AG04449 (cell line): ENCODE measurements at places on chromosomes 3 and 15.

DNA sequence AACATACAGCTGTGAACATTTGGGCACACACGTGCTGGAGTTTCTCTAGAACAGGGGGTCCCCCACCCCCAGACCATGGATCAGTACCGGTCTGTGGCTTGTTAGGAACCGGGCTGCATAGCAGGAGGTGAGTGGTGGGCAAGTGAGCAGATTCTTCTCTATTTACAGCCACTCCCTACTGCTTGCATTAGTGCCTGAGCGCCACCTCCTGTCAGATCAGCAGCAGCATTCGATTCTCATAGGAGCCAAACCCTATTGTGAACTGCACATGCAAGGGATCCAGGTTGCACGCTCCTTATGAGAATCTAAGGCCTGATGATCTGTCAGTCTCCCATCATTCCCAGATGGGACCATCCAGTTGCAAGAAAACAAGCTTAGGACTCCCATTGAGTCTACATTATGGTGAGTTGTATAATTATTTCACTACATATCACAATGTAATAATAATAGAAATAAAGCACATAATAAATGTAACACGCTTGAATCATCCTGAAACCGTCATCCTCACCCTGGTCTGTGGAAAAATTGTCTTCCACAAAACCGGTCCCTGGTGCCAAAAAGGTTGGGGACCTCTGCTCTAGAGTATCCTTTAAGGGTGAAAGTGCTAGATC is 25.8 kb downstream of the CHRM5 start:
- DNase-seq = no peak

DNA sequence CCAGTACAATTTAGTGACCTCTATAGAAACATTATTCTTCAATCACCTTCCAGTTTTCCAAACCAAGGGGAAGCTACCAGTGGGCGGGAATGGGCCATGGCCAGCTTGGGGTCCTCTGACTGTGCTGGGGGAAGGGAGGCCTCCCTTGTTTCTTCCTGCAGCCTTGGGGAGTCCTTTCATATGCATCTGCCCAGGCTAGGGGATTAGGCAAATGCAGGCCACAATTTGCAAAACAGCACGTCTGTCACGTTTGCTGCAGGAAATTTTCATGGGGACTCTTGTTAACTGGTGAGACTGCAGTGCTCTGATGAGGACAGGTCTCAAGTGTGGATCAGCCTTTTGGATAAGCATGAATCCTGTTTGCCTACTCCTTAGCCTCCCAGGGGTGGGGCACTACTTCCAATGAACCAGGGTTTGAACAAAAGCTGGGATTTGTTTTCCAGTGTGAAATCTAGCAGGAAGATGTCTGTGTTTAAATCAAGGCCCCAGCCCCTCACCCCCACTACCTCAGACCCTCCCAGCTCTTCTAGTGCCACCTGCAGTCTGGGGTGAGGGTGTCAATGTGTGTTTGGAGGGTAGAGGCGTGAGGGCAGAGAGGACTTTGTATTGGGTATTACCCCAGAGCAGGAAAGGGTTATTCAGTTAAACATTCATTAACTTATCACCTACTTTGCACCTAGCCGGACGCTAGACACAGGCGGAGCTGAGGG is 219.9 kb downstream of the OPA1 start:
- DNase-seq = no peak

- DNase-seq = no peak
Observed at GRCh38 chr3:151843275-151843674, 29.4 kb downstream of the AADAC start.

GRCh38 chr3:178525251-178525650 is 11.0 kb upstream of the KCNMB2 start:
- DNase-seq = no peak

DNA sequence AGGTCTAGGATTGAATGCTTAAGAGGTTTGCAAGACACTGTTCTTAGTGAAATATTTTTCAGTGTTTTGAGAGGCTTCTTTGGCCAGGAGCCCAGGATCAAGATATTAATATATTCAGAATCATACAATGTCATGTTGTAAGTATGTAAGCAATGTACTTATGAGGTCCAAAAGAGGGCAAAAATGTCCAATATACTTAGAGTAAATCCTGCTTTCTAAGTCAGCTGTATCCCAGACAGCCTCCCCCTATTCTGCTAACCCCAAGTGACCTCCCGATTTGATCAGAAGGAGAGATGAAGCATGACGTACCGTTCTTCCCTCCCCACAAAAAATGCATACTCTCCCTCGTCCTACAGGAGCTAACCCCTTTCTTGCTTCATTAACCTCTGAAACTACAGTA is 70.9 kb downstream of the CHAC1 start:
- DNase-seq = peak; percentile 94

GRCh38 chr3:16300307-16300706 is 35.3 kb downstream of the OXNAD1 start:
- DNase-seq = no peak

GRCh38 chr3:184368116-184368515 is 6.6 kb downstream of the POLR2H start:
- no peak for DNase-seq

DNA sequence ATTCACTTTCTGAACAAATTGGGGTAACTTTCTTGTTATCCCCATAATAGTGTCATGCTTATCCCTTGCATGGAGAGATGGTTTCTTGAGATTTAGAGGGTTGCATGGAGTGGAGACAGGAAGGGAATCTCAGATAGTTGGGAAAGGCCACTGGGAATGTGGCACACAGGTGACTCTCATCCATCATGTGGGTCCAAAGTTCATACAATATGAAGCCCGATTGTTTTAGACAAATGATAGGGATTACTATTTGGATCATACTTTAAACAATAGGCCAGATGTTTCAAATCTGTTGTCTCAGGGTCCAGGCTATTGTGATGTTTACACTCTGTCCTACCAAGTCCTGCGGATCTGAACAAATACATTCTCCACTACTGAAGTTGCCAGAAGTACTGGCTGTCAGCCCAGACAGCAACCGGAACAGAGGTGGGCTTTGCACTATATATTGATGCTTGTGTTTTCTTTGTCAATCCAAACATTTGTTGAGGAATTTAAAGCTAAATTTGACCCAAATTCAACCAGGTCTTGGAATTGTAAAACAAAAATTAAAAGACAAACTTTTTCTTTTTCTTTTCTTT is 39.2 kb upstream of the NMNAT3 start:
- DNase-seq = no peak

DNA sequence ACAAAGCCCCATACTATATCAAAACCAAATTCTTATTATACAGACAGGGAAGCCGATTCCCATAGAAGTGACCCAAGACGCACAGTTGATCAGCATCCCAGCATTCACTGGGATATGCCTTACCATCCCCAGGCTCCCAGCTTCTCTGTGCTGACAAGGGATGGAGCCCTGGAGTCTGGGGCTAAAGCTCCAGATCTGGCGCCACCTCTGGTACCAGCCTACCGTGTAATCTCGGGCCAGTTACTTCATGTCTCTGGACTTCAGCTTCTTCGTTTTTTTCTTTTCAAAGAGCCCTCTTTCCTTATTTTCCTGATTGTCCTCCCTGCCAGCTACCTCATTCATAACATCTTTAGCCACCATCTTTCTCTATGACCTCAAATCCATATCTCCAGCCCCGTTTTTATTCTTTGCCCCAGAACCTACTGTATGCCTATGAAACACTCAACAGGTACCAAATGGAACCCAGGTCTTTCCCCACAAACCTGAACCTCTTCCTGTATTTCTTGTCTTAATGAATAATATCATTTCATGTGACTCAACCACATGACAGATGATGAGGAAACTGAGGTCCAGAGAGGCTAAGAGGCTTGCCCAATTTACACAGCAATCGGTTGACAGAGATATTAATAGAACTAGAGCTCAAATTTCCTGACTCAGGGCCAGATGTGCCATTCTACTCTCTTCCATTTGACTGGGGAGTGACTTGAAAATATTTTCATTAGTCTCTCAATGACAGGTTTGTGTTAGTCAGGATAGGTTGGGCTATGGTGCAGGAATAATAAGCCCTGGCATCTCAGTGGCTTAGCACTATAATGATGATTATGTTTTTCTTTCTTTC is 85.4 kb upstream of the TLE3 start:
- DNase-seq = no peak

DNA sequence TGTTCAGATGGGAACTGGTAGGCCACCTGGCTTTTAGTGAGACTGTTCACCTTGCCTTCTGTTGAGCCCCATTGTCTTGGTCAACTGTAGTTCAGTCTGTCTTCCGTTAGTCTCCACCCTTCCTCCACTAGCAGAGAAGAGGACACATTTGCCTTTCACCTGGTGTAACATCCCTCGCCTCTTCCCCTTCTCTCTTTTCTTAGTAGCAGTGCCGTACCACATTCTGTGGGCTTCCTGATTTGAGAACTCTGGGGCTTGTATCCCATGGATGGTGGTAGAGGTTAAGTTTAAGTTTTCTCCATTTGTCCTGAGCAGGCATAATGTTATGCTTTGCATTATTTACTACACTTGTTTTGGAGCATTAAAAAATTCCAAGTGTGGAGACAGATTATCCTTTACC is 49.3 kb downstream of the RAB7A start:
- no peak for DNase-seq

GRCh38 chr3:177824841-177825240 is 627.6 kb upstream of the TBL1XR1 start:
- DNase-seq = no peak

GRCh38 chr15:50519740-50520425 is 26.6 kb downstream of the USP50 start:
- DNase-seq = no peak

DNA sequence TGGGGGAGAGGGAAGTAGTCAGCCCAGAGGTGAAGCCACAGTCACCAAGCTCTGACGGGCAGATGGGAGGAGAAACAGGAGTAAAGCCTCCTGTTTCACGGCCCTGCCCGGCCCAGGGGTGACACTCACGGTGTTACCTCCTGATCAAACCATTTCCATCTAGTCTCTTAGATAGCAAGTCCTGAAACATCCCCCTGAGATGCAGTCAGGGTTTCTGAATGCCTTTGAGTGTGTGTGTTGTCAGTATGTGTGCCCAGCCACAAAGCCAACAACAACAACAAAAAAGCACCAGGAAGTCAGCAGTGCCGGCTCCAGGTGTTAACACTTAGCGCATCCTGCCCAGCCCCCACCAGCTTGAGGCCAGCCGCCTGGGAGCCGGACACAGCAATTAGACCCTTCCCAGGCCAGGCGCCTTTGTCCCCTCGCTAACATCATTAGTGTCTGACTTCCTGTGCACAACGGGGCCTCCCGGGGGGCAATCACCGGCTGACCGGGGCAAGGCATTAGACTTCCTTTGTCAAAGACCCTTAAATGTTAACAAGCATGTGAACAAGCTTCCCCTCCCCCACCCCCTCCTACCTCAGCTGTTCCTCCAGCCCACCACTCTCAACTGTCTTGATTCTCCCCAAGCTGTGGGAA is 34.5 kb downstream of the IL17RD start:
- DNase-seq = no peak

- no peak for DNase-seq
Observed at GRCh38 chr3:45601156-45601555, 6.6 kb downstream of the LIMD1 start.

DNA sequence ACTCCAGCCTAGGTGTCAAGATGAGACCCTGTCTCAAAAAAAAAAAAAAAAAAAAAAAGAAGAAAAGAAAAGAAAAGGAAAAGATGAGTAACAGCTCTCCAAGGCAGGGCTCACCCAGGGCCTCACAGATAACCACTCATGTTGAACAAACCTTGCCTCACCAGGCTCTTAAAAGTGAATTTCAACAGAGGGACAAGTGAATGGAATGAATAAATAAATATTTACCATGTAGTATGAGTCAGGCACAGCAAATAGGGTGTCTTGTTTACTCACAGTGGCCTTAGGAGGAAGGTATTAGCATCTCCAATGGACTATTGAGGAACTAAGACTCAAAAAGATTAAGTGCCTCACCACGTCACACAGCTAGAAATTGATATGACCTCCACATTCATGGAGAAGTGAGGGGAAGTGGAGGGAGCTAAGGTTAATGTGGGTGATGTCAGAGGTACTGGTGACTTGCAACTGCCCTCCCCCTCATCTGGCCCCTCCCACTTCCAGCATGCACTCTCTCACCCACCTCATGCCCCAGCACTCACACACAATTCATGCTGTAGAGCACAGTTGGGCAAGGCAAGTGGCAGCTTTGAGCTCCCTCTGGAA is 255.5 kb downstream of the UACA start:
- DNase-seq = no peak
